ENCODE measurements at places on chromosomes 1 and 21.

DNA sequence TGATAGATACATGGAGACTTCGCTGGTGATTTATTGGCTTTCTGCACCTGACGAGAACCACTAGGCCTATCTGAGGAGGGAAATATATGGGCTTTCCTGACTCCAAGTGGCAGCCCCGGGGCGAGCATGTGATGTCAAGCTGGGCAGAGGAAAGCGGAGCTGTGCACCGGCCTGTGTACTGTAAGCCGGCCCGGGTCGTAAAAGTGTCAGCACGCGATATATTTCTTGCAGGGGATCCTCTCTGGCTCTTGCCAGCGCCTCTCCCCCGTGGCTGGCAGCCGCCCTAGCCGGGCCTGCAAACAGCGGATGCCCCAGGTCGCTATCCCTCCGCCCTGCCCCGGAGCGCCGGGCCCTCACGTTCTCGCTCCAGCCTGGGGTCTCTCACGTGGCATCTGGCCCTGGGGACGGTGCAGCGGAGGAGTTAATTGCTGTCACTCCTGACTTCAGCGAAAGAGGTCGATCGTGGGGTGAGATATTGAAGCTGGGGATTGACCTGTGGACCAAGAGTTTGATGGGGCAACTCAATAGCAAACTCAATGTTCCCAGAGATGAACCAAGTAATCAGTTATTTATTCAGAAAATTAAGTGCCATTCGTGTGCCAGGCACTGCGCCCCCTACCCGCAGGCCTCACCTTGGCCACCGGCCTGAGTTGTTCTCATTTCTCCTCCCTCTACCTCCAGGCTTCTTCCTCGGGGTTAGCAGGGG, 41.0 kb upstream of the HAO2 start:
- no peak for DNase-seq

DNA sequence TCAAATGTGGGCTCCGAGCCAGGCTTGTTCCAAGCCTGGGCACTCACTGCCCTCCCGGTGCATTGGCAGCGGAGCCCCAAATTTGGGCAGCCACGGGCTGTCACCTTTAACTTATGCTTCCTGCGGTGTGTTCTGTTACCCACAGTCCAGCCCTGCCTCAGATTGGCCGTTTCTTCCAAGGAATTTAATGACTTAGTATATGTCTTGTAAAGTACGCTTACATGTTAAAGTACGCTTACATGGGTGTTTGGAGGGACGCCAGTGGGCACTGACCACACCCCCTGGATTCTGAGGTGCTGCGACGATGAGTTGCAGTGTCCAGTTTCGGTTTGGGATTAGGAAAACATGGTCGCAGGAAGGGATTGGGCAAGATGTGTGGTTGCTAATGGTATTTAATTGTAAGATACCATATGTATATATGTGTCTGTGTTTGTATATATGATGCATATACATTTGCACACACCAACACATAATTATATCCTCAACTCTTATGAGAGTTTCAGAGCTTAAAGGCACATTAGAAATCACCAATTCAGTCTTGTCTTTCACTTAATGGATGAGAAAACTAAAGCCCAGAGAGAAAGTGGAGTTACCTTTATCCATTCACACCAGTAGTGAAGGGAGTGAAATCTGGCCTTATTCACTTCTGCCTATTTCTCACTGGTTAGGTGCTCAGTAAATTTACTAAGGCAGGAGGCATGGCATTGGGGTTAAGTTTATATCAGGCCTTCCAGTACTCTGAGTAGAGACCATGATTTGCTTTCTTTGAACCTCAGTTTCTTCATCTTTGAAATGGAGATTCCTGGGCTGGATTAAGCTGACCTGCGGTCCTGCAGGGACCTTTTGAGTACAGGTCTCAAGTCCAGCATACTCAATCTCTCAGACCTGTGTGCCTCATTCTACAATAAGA, 1.0 kb downstream of the SMYD2 start:
- DNase-seq = no peak

DNA sequence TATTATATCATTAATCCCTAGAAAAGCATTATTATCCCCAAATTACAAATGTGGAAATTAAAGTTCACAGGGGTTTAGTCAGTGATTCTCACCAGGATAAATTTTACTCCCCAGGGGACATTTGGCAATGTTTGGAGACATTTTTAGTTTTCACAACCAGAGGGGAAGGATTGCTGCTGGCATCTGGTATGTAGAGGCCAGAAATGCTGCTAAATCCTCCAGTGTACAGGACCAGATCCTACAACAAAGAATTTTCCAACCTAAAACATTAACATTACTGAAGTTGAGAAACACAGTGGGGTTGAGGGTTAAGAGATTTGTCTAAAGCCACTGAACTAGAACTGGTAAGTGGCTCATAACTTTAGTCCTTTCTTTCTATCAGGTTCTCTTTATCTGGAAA, 162.0 kb upstream of the SYT6 start:
- no peak for DNase-seq

DNA sequence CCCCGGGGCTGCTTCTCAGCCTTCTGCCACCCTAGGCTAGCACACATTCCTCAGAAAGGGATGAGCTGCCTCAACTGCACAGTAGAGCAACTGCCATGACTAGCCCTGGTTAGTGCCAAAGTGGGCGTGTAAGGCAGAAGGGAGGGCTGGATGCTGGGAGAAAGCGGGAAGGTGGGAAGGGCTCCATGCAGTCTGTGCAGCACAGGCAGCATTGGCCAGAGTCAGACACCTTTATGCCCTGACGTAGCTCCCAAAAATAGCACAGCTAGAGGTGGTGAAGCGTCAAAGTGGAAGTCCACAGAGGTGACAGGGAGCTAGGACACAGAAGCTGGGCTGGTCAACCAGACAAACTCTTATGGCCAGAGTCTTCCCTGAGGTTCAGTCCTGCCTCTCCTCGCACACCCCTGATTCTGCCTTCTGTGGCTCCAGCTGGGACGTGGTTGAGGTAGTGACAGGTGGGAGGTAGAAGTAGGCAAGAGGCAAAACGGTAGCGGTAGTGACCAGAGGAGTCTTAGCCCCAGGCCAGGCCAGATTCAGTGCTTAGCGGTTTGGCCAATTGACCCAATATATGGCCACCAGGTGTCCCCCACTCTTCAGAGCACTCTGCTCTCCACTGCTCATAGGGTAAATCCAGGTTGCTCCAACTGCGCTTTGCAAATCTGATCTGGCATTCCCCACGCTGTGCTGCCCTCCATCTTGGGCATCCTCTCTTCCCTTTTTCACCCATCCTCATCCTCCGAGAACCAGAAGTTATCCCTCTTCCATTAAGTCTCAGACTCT, 45.6 kb downstream of the DDX20 start:
- no peak for DNase-seq

DNA sequence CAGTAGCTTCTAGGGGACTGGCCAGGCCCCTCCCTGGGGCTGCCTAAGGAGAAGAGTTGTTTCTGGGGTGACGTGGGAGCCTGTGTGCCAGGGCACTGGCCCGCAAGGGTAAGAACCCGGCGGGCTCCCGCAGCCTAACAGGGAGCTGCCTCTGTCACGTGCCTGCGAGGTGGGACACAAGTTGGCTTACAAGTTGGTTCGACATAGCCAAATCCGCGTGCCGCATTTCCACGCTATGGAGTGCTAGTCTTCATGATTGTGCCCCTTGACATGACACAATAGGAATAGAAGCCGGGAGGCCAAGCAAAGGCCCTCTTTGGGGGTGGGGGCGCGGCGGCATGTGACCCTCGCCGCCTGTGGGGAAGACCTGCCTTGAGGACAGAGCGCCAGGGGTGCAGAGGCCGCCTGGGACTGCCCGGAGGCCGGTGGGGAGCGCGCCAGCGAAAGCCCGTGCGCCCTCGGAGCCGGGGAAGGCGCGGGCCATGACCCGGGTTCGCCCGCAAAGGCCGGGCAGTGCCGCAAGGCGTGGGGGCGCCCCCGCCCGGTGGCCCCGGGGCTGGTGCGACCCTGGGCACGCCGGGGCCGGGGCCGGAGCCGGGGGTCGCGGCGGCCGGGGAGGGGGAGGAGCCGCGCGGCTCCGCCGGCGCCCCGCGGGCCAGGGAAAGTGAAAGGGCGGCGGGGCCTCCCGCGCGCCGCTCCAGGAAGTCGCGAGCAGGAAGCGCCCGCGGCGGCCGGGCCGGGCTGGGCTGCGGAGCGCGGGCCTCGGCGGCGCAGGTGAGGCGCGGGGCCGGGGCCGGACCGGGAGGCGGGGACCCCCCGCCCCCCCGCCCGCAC, at the start of gene SLC37A1:
Gene SLC37A1, plus strand, starts transcription at position 702 of the 834 bp plus-strand sequence. CDS start 4,603 bp downstream, outside the sequence.
- no peak for DNase-seq

DNA sequence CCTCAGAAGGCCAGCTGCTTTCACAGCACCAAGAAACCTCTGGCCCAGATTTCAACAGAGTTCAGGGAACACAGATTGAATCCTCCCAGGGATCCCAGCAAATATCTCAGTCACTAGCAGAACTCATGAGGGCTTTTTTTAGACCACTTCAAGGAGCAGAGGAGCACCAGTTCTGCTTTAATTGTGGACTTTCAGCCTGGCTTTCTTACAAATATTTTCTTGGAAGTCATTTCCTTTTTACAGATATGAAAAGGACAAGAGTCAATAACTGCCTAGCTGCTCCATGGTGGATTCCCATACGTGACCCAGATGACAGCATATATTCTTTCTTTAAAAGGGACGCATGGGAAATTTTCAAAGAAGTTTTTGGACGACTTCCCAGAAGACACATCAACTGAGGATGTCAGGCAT, 6.4 kb upstream of the LRRC8B start:
- DNase-seq = no peak

DNA sequence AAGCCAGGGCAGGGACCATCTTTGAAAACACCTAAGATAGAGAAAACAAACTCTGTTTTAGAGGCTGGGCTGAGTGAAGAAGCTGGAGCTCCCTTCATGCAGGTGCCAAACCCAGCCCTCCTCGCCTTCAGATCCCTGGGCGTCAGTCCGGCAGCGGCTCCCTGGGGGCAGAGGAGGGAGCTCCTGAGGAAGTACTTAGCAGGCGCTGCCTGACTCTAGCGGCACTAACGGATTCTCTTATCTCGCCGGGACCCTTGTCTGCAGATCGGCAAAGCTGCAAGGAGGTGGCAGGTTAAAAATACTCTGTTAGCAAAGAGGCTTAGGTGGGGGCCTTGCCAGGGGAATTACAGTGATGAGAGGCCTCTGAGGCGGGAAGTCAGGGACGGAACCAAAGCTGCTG, 79.6 kb downstream of the PLXNA2 start:
- no peak for DNase-seq

GRCh38 chr21:42678618-42679295, 25.3 kb downstream of the PDE9A start:
- DNase-seq = no peak

- no peak for DNase-seq
These were observed 87.8 kb upstream of the CD34 start for GRCh38 chr1:207998691-207999090.

DNA sequence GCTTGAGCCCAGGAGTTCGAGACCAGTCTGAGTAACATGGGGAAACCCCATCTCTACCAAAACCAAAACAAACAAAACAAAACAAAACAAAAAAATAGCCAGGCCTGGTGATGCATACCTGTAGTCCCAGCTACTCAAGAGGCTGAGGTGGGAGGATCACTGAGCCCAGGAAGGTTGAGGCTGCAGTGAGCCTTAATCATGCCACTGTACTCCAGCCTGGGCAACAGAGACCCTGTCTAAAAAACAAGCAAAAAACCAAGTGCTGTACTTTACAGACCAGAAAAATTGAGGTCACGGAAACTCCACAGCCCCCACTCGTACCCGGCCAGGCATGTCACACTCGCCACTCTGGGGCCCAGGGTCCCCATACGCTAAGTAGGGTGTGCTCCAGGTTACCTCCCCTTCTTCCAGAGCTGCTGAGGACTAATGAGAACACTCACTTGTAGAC, 22.9 kb downstream of the ATP2B4 start:
- DNase-seq = peak; percentile 39

DNA sequence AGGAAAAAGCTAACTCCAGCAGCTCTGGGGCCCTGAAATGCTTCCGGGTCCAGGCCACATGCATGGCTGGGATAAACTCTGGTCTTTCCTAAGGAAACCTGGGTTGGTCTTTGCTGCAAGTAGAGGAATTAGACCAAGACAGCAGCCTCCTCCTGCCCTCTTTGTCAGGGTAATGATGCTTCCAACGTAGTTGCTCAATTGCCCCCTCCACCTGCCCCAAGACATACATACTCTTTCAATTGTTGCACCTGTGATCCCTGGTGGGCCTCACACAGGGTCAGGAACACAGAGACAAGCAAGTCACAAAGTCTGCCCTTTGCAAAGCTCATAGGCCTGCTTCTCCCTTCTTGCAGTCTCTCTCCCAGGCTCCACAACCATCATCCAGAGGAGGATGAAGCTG, 41.9 kb upstream of the GRIK3 start:
- no peak for DNase-seq

- DNase-seq = no peak
These were observed 5.4 kb downstream of the VPS45 start for GRCh38 chr1:150072959-150073358.
